ENCODE measurements at places on chromosomes 7 and 10. TPM values are rescaled to one million over a fixed set of nuclear protein-coding genes. Genes with fewer than 3 reads are reported as not detected.

GRCh38 chr10:7439696-7440095 lies 28.9 kb upstream of the SFMBT2 start:
- no peak for DNase-seq

- peak; percentile 76 for DNase-seq
Measured at GRCh38 chr7:117019786-117020590, 66.7 kb downstream of the ST7 start.

GRCh38 chr10:125985557-125986240 lies 89.3 kb downstream of the FANK1 start:
- no peak for DNase-seq

- DNase-seq = no peak
Measured at GRCh38 chr10:15169555-15170401, 1.3 kb upstream of the NMT2 start.

GRCh38 chr10:108450280-108450679 lies 1285.8 kb upstream of the SORCS1 start:
- no peak for DNase-seq

GRCh38 chr7:69685293-69685631 lies 87.0 kb downstream of the AUTS2 start:
- DNase-seq = no peak

GRCh38 chr7:155449869-155450557 lies 7.9 kb upstream of the EN2 start:
- DNase-seq = no peak

DNA sequence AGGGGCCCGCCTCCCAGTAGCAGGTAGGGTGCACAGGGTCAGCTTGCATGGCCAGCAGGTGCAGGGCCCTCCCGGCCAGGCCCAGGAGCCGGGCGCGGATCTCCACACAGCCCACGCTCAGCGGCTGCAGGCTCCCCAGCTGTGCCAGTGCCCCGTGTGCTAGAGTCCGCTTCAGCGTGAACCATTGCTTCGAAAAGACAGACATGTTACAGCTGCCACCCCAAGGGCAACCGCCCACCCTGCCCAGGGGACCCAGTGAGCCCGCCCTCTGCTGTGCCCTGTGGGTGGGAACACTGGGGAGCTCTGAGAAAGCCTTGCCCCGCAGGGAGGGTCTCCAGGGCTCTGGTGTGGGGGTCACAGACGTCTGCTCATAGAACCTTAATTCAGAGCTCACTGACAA lies 64.3 kb upstream of the NKX6-2 start:
- no peak for DNase-seq

DNA sequence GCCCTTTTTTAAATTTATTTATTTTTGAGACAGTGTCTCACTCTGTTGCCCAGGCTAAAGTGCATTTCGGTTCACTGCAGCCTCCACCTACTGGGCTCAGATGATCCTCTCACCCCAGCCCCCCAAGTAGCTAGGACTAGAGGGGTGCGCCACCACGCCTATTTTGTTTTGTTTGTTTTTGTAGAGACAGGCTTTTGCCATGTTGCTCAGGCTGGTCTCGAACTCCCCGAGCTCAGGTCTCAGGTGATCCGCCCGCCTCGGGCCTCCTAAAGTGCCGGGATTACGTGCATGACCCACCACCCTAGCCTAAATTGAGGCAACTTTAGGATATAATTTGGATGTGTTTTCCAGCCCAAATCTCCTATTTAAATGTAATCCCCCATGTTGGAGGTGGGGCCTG lies 805 bp downstream of the ZNF736 start:
- no peak for DNase-seq

DNA sequence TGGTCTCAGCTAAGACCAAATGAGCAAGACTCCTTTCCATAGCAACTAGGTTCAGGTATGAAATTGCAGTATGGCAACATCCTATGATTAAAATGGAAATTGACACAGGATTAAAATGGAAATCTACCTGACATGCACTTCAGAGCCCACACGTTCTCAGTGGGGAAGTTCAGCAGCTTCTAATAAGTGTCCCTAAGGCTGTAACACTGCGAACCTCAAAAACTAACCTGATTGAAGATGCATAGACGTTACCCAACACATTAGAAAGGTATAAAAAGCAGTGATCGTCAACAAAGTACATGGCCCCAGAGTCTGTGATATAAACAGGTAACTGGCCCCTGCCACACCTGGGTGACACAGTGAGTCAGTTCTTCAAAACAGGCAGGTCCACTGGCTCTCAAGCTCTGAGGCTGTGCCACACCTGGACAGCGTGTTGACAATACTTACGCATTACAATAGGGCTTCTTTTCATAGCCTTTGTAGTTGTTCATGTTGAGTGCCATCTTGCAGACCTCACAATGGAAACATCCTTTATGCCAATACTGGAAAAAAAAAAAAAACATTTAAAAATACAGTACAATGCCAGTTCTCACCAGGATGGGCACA lies 274.9 kb upstream of the NEBL start:
- no peak for DNase-seq

GRCh38 chr7:82443036-82443546 lies 486 bp downstream of the CACNA2D1 start:
- DNase-seq = peak; percentile 56

- DNase-seq = peak; percentile 61
Measured at GRCh38 chr10:77925410-77925794, 1.2 kb downstream of the DLG5 start.

DNA sequence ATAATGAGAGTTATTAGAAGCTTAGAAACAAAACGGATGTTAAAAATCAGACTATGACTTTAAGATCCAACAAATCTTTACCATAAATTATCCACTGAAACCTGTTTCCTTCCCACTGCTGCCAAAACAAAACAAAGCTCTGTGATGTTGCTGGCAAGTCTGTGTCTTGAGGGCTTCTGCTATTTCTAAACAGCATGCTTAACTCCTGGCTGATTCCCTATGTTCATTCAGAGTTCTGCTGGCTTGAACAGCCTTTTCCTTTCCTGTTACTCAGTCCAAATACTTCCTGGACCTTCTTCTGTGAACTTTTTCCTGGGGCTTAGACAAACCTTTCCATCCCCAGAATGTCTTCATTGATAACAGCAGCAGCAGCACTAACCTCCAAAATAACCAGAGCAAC lies 448.1 kb downstream of the SORCS1 start:
- DNase-seq = no peak

DNA sequence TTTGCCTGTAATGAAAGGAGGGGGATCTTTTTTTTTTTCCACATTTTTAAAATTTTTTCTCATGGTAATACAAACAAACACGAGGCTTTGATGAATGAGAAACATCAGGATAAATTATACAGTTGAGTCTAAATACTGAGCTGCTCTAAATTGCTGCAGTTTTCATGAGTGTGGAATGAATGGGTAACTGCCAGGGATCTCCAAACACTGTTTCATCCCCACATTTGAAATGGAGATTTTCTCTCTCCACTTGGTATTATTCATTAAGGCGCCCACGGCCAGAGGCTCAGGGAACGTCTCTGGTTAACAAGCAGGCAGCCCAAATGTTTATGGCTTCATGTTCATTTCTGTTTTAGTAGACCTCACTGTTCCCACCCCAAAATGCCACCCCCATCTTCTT lies 717.1 kb downstream of the GRID1 start:
- no peak for DNase-seq

GRCh38 chr10:29595636-29596225 lies 39.0 kb downstream of the SVIL start:
- DNase-seq = no peak

- DNase-seq = no peak
Measured at GRCh38 chr10:1473874-1474273, 263.5 kb downstream of the ADARB2 start.

DNA sequence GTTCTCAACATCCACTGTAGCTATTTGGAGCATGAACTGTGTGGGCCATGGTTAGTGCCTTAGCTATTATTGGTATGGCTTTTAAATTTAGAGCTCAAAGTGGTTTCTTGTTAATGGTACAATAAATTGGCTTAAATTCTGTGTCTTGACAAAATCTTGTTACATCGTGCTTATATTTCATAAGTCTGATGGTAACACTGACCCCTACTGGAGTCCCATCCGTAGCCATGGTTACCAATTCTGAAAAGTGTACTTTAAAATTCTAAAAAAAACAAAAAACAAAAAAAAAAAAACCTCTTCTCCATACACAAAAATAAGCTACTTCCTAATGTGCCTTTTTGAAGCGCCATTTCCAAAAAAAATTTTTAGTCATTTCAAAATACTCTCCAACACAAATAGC lies 6.4 kb upstream of the RPP30 start:
- DNase-seq = no peak

DNA sequence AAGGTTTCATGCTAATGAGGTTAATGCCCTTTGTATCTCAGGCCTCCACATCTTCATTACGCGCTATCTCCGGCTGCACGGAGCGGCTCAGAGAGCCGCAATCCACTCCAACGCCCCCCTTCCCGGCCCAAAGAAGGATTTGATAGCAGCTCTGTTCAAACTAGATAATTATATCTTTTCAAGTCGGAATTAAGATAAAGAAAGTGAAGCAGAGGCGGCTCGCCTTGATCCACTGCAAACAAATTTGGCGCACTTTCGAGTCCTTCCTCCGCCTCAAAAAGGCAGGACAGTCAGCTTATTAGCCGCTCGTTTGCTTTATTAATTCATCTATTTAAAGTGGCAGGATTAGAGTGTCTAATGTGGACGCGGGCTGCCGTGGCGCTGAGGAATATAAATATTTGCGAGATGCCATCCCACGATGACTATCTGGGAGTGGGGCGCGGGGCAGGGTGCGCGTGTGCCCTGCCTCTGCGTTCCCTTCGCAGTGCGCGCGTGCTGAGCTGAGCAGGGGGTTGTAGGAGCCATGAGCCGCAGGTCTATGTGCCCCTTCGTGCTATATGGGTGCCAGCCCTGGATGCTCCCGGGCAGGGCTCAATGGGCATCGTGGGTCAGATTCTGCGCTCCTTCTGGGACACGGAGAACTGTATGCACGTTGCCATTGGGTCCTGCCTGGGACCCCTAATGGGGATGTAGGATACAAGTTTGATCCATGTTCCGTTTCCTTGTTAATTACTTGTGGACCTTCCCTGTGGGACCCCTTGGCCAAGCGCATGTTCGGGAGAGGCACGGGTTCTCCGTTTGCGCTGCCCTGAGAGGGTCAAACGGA lies 9.0 kb downstream of the EMX2 start:
- no peak for DNase-seq

DNA sequence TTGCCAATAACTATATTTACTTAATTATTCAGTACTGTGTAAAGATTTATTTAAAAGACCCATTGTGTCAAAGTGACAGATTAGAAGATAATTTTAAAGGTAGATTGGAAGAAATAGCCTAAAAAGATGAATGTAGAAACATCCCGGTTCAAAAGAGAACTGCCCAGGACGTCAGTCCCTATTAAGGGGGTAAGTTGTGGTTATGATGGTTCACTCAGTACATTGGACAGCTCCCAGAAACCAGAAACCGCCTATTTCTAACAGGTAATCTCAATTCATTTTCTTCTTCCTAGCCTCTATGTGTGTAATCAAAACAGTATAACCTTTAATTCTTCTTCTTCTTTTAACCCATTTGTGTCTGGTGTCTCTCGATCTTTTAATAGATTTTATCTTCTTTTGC lies 1.5 kb upstream of the FERD3L start:
- no peak for DNase-seq

DNA sequence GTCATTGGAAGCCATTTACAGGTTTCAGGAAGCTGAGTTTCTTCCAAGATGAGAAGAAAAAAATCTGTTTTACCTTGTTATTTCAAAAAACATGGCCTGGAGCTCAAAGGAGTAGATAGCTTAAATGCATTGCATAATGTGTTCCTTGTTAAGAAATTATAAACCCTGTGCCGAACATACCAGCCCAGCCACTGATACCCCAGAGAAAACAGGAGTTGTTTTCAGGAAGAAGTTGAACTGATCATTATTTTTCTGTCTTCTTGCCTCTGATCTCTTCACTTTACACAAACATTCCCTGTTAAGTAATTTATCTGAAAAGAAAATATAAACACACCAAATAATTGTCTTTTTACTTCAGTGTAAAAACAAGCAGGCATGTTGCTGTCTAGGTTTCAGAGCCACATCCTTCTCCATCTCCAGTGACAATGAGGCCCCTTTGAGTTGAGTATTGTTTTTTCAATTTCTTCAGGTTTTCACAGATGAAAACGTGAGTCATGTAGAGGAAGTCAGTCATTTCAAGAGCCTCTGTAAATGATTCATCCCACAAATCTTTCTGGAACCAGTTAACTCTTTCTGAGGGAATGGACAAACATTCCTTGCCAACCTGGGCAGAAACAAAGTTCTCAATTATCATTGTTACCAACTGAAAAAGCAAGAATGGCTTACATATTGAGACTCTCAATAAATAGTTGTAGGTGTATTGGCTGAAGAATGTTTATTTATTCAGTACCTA lies 244.2 kb downstream of the IPMK start:
- DNase-seq = no peak

GRCh38 chr7:2903682-2904162 lies 59.6 kb upstream of the GNA12 start:
- DNase-seq = no peak

DNA sequence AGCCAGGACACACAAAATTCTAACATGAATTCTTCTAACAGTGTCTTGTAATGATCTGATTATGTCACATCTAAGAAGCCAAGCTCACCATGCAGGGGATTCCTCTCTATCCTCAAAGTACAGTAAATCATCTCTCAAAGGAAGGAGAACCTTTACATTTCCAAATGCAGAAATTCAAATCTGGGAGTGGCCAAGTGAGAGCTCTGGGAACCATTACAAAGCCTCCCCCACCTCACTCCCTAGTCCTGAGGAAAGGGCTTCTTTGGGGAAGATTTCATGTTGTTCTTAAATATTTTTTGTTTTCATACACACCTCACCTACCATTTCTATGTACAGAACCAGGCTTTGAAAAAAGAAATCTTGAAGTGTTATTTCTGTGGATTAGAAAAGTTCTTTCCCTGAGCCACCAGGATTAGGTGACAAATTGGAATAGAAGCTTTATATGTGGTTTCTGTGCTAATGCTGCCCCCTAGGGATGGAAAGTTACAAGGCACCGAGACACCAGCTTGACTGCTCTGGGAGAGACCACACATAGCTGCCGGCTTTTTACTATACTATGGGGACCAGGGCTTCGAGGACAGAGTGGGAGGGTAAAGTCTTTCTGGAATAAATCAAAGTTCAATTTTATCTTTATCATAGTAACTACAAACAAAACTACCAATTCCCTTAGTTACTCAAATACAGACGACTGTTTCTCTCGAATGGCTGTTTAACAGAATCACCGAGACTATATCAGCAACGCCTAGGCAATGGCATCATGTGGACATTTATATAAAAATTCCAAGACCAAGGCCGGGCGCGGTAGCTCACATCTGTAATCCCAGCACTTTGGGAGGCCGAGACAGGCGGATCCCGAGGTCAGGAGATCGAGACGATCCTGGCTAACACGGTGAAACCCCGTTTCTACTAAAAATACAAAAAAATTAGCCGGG lies 116.1 kb downstream of the RNF216 start:
- no peak for DNase-seq

- DNase-seq = no peak
Measured at GRCh38 chr10:28570598-28570997, 37.7 kb downstream of the WAC start.

The FAM25A gene
- polyA plus RNA-seq = not detected

The NRG3 gene
- polyA plus RNA-seq = 0.23 TPM

The TAS2R4 gene
- polyA plus RNA-seq = 0.27 TPM

The MBLAC1 gene
- 4.6 TPM for polyA plus RNA-seq

The GPR15LG gene
- polyA plus RNA-seq = not detected

The NXPH1 gene
- polyA plus RNA-seq = not detected

The SFTPA1 gene
- polyA plus RNA-seq = not detected

The SCART1 gene
- 0.29 TPM for polyA plus RNA-seq

The MMD2 gene
- polyA plus RNA-seq = not detected

The FBXL13 gene
- polyA plus RNA-seq = 0.07 TPM

Measured in right cardiac atrium (tissue), 5 donors.